ENCODE measurements at places on chromosomes 16 and 17.

GRCh38 chr17:80539022-80539641, 5.5 kb upstream of the RPTOR start:
- no peak for DNase-seq

GRCh38 chr16:11780991-11781680, 15.9 kb downstream of the ZC3H7A start:
- no peak for DNase-seq

DNA sequence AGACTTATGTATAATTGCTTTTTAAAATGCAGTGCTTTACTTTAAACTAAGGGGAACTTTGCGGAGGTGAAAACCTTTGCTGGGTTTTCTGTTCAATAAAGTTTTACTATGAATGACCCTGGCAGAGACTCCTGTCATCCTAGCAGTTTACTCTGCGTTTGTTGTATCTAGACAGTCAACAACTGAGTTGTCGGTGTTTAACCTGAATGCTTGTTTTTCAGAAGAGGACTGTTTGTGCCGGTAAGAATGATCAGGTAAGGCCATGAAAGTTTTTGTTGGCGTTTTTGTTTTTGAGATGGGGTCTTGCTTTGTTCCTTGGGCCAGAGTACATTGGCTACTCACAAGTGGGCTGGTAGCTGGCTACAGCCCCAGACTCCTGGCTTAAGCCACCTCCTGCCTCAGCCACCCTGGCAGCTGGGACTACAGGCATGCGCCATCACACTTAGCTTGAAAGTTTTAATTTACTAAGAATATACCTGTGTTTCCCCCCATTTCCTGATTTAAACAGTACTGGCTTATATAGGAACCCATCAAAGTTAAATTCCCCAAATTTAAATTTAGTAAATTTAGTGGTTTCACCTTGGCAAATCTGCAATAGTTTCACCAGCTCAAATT, 11.9 kb downstream of the HERPUD1 start:
- DNase-seq = no peak

- DNase-seq = no peak
These were observed 27.6 kb upstream of the KPNB1 start for GRCh38 chr17:47622180-47622549.

- DNase-seq = peak; percentile 84
These were observed 9.8 kb downstream of the TMEM208 start for GRCh38 chr16:67236563-67237395.

DNA sequence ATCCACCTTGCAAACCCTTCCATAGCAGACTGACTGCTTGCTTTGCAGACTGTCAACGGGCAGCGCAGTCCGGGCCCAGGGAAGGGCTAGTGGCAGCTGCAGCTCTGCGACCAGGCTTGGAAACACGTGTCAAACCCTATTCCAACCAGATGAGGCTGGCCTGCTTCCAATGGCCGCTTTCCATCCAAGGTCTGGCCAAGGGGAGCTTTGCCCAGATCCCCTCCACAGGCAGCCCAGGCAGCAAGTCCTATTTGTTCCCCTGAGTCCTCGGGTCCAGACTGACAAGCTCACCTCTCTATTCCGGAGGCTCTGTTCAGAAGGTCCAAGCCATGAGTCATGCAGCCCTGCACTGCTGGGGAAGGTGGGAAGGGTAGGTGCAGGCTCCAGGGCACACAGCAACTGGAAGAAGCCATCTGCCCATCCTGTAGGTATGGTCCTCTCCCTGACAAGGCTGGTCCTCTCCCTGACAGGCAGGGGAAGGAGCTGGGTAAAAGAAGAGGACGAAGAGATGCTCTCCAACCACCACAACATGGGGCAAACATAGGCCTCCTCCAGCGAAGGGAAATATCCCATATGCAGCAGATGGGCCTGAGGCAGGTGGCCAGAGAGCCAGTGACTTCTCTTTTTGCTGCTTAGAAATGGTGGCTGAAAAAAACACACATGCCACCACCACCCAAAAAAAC, 22.6 kb upstream of the AXIN2 start:
- no peak for DNase-seq

GRCh38 chr17:80650751-80651518, 106.3 kb downstream of the RPTOR start:
- no peak for DNase-seq

DNA sequence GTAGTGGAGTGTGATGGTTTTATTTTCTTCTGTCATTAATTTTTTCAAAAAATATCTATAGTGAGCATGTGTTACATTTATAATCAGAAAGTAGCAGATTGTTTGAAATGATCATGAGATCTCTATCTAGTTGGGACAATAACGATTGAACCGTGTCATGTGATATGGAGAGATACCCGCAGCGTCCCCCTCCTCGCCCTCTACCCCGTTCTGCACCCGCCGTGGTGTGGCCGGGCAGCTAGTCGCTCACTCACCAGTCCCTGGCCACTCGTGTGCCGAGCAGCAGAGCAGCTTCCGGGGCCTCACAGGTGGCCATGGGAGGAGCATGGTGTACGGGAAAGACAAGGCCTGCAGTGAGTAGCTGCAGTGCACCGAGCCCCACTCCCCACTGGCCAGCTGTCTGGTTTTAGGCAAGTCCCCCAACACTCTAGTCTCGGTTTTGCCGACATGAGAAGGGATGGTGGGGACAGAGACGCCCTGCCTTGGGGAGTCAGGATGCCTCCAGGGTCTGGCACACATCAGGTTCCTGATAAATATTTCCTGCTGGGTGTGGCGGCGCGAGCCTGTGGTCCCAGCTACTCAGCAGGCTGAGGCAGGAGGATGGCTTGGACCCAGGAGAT, 15.3 kb downstream of the MLYCD start:
- DNase-seq = no peak

GRCh38 chr17:49003557-49004511, 6.6 kb downstream of the IGF2BP1 start:
- no peak for DNase-seq

DNA sequence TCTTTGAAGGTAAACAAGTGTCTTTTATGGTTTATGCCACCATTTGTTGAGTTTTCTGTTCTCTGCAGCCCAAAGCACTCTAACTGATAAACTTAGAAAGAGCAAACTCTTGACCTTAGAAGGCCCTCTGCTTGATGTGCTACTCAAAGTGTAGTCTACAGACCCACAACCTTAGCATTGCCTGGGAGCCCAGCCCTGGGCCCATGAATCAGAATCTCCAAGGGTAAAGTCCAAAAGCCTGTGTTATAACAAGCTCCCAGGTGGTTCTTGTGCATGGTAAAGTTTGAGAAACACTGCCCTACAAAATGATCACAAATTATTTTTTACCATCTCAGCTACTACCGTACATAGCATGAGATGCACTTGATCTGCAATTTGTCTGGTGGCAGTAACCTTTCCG, 6.0 kb downstream of the TOX3 start:
- DNase-seq = no peak

GRCh38 chr17:48626245-48627117, at the start of gene HOXB9:
Gene HOXB9, minus strand, starts transcription at chr17:48626358. Its CDS starts 89 bp downstream, at chr17:48626269.
- DNase-seq = no peak

GRCh38 chr16:56547120-56547948, 17.5 kb upstream of the MT4 start:
- DNase-seq = no peak

- no peak for DNase-seq
These were observed 15.1 kb downstream of the TIMM22 start for GRCh38 chr17:1011760-1012735.

DNA sequence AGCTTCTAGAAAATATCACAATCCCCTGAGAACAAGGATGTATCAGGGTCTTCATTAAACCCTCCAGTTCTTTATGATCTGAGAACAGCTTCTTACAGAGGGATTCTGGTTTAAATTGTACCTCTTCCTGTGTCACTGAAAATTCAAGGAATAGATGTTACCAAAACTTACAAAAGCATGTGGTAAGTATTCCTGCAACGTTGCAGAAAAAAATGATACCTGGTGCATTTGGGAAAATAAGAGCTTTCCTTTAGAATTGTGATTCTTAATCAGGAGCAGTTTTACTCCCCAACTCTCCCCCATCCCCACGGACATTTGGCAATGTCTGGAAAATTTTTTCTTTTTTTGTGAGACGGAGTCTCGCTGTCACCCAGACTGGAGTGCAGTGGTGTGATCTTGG, 7.3 kb downstream of the SLFN14 start:
- DNase-seq = no peak

DNA sequence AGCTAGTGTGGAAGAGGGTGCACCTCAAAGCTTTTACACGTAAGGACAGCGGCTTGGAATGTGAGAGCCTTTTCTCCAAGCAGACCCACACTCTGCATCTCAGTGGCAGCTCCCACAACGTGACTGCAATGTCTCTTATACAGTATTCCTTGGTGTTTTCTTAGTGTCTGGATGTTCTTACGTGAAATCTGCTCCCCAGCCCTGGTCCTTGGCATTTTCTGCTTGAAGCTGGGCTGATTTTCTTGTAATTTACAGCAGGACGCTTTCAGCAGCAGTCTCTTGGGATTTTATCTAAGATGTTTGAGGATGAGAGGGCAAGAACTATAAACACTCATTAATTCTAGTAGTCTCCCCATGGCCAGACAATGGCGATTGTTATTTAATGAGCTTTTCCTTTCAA, 12.1 kb upstream of the POLR3E start:
- no peak for DNase-seq

GRCh38 chr17:354651-355556, 2.3 kb upstream of the RPH3AL start:
- DNase-seq = no peak

DNA sequence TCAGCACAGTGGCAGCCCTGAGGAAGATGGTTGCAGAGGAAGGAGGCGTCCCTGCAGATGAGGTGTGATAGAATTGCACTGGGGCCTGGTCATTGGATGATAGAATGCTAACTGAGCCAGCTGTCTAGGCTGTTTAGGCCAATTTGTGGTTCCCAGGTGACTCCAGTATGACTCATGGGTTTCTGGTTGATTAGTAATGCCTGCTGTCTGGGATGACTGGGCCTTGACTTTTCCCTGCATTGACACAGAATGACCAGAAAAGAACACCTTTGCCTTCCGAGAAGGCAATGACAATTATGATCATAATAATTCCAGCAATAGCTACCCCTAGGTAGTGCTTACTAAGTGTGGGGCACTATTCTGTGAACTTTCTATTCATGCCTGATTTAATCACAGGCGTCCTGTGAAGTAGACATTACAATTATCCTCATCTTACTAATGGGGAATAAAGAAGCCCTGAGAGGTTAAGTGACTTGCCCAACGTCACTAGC, 31.5 kb downstream of the USP43 start:
- DNase-seq = no peak

DNA sequence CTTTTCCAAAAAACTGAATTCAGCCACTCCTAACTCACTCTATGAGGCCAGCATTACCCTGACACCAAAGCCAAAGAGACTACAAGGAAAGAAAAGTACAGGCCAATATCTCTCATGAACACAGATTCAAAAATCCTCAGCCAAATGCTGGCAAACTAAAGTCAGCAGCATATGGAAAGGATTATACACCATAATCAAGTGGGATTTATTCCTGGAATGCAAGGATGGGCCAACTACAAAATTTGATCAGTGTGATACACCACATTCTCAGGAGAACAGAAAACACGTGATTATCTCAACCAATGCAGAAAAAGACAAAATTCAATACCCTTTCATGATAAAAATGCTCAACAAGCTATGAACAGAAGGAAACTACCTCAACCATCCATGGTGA, 7.7 kb upstream of the AATK start:
- no peak for DNase-seq

- no peak for DNase-seq
These were observed 76.3 kb upstream of the WSB1 start for GRCh38 chr17:27217631-27218030.

DNA sequence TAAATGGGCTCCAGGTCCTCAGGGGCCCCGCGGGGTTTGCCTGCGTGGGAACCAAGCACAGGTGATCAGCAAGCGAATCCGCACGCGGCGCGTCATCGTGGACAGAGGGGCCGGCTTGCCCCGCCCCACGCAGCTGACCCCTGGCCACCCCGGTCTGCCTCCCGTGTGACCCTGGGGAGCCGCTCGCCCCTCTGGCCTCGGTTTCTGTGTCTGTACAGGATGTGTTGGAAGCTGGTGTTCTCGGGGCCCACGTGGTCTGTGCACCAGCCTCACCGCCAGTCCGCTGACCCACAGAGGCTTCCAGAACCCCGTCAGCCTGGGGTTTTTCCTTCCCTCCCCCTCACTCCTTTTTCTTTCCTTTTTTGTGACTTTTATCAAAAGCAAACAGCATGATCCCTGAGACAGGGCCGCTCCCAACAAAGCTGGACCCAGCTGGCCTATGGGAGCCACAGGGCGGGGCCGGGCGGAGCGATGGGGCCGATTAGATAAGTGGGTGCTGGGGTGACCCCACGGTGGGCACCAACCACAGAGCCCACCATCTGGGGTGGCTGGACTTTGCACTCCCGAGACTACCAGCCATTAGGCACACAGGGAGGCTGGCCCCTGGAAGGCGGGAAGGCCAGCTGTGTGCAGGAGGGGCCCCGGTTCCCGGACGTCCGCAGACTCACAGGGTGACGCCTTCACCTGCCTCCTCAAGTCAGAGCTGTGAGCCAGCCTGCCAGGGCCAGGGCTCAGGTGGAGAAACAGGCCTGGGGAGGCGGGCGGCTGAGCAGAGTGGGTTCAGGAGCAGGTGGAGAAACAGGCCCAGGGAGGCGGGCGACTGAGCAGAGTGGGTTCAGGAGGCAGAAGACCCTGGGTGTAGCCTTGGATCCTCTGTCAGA, 56.0 kb downstream of the ZFPM1 start:
- no peak for DNase-seq

GRCh38 chr17:39927929-39928857, 661 bp downstream of the LRRC3C start:
- no peak for DNase-seq

DNA sequence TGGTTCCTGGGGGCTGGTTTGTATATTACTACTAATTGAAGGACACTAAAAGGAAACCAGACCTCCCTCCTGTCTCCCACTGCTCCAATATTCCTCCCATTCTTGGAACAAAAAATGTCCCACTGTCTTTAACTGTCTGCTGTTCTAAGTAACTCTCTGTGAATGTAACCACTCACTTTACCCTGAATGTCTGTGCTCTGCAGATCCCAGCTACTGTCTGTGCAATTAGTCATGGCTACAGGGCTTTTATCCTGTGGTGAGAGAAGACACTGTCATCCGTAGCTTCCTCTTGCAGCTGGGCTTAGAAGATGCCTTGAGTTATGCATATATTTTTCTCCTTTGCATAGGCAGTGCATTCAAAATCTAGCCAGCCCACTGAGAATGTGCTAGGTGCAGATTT, 853.8 kb downstream of the CDH8 start:
- DNase-seq = no peak

DNA sequence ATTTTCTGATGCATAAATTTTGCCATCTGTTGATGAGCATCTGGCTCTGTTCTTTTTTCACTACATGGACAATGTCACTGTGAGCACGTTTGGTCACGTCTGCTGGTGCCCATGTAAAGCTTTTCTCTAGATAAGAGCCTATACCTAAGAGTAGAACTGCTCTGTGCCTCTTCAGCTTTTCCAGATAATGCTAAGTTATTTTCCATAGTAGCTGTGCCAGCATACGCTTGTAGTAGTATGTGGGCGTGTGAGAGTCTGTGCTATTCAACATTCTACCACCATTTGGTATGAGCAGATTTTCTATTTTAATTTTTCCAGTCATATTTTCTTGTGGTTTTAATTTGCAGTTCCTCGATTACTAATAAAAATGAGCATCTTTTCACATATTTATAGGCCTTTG, 33.2 kb downstream of the VPS35L start:
- DNase-seq = no peak
